ENCODE measurements at places on chromosomes 5 and 9.

GRCh38 chr9:95815961-95816360, 59.5 kb upstream of the ERCC6L2 start:
- no peak for DNase-seq

- no peak for DNase-seq
Observed at GRCh38 chr5:65142016-65142415, 339.7 kb downstream of the ADAMTS6 start.

GRCh38 chr5:90982576-90982975, 400.5 kb downstream of the ARRDC3 start:
- DNase-seq: no peak

DNA sequence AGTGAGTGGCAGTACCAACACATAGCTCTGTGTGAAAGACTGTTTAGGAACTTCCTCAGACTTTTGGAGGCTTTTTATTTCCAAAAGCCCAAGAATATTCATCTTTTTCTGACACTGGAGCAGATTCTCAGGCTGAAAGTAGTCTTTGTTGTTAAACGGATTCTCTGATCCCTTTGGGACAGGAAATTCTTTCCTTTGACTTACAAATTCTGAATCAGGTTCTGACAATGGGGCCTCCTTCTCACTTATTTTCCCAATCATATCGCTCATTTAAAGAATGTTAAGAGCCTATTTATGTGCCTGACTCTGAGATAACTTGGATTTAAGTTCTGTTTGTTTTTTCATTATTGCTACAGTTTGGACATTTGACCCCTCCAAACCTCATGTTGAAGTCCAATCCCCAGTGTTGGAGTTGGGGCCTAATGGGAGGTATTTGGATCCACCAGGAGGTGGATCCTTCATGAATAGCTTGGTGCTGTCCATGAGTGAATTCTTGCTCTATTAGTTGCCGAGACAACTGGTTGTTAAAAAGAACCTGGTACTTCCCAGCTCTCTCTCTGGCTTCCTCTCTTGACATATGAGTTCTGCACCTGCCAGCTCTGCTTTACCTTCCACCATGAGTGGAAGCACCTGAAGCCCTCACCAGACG, 4.1 kb upstream of the ADGRV1 start:
- DNase-seq: no peak

DNA sequence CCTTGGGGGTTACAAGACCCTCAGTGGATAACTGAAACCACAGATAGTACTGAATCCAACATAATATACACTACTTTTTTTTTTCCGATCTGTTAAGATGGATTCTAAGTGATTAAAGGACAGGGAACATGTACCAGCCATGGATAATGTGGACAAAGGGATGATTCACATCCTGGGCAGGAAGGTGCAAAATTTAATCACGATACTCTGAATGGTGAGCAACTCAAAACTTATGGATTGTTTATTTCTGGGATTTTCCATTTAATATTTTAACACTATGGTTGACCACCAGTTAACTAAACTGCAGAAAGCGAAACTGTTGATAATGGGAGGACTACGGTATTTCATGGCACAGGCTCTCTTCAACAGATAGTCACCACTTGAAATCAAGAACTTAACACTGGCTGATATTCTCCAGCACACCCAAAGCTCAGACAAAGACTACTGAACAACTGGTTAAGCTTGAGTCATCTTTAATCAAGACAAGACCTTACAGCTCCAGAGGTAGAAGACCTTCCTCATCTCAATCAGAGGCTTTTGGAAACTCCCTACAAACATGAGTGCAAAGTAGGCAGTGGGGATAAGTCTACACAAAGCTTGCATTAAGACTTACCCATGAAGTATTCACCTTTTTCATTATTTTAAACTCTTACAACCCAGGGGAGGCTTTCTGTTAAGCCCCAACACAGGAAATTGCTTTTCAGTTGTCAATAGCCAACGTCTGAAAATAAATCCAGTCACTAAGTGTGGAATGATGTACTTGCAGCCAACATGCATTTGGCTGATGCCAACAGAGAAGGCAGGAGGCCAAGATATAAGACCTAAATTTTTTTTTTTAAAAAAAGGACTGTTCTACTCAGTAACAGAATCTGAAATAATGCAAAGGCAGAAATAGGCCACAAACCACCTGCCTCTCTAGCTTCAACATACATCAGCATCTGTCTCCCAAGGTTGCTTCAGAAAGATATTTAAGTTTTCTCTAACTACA, 78.7 kb downstream of the ELAVL2 start:
- DNase-seq: no peak

DNA sequence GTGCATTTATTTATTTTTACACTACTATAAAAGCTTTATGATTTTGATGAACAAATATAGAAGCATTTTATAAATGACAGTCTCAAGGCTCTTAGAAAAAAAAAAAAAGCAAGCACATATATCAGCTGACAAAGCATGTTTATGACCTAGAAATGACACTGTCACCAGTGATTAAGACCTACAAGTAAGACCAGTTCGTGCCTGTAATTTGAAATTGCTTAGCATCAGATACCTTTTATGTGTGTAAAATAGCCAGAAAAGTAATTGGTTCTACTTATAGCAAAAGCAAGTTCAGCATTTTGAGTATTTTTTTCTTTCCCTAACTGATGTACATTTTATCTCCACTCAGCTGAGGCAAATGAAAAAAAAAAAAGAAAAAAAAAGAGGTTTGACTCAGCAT, 808.4 kb downstream of the CDH18 start:
- DNase-seq: no peak

DNA sequence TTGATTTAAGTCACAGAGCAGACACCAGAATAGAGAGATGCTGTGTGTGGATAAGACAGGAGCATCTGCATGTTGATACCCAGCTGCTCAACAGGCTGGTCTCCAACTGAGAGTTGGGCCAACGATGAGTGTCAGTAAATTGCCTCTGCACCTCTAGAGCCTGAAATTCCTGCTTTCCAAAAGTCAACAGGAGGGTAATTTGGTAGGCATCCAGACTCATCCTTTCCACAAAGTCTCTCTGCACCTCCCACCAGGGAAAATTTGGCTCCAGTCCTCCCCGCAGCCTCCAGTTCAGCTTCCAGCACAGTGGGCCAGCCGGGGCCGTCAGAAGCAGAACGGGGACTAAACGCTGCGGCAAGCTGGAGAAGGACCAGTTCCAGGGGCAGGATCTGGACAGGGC, 136.9 kb downstream of the RFK start:
- no peak for DNase-seq

GRCh38 chr9:995192-995591, 18.7 kb downstream of the DMRT3 start:
- DNase-seq: no peak

DNA sequence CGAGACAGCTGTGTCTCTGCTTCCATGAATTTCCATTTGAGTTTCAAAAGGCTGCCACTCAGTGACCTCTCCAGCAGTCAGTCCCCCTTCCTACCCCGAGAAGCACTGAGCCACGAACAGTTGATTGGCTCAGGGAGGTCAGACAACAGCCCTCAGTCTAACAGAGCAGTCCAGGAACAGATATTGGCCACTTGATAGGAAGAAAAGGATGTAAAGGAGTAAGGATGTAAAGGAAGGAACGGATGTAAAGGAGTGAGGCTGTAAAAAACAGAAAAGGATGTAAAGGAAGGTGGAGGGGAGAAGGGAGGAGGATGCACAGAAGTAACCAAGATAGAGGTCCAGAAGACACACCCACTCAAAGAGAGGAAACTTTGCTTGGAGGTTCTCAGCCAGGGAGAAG, 3.2 kb upstream of the NR4A3 start:
- no peak for DNase-seq

- DNase-seq: no peak
Observed at GRCh38 chr9:92147852-92148180, 32.6 kb upstream of the SPTLC1 start.

GRCh38 chr5:90047113-90047512, 362.4 kb downstream of the CETN3 start:
- no peak for DNase-seq

- DNase-seq: no peak
Observed at GRCh38 chr9:90333226-90333625, 309.4 kb downstream of the DIRAS2 start.
